ENCODE measurements at places on chromosomes 3 and 15.

DNA sequence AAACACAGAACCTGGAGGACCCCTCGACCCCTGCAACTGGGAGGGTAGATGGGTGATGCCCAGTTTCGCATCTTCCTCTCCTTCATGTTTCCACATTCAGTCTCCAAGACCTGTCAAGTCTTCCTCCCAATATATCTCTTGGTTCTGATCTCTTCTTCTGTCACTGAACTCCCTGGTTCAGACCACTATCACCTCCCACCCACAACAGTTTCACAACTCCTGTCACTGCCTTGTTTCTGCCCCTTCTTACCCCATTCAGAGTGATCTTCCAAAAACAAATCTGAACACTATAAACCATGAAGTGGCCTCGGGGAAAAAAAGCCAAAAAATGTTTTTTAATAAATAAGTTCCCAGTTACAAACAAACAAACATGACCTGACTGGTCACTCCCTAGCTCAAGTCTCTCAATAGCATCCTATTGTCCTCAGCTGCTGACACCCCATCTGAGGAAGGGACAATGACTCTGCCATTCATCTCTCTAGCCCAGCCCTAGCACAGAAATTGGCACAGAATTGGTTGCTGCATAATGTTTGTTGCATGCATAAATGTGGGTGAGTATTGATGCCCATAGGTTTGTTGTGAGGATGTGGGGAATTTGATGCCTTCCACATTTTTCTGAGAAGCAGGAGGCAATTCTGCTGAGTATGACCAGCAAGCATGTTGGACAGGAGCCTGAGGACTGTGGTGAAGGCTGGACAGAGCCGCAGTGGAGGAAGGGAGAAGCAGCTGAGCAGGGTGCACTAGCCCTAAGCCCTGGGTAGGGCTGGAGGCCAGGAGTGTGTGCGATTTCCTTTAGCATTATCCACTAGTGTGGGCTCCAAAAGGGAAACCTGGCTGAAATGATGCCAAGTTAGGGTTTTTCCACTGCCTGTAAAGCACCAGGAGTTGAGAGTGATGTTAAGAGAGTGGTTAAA is 12.2 kb upstream of the XYLB start:
- DNase-seq: no peak

DNA sequence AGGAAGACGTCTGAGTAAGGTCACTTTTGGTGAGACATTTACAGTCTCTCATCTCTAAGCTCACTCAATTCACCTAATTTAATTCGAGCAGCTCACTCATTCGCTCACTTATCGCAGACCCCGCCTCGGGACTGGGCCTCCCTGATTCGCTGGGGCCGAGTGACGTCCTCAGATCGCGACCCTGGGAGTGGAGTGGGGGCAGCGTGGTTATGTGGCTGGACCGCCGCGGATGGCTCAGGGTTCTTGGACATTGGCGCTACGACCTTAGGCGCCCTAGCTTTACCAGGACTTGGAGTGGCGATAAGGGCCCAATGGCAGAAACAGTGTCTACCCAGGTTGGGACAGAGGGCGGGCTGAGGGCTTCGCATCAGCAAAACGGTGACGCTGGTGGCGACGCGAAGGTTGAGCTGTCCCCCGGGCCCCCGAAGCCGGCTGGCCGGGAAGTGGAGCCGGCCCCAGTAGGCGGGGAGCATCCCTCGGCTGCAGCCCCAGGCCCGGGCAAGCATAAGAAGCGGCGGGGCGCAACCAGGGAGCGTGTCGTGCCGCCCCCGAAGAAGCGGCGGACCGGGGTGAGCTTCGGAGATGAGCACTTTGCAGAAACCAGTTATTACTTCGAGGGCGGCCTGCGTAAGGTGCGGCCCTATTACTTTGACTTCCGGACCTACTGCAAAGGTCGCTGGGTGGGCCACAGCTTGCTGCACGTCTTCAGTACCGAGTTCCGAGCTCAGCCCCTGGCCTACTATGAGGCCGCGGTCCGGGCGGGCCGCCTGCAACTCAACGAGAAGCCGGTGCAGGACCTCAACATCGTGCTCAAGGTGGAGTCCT is at the start of gene RPUSD2:
Gene RPUSD2 (plus strand): TSS at position 171 of the 825 bp plus-strand sequence. CDS start 39 bp downstream, at position 210.
- DNase-seq: peak; percentile 79

GRCh38 chr15:34365091-34365825 is 1.7 kb downstream of the LPCAT4 start:
- DNase-seq: no peak

DNA sequence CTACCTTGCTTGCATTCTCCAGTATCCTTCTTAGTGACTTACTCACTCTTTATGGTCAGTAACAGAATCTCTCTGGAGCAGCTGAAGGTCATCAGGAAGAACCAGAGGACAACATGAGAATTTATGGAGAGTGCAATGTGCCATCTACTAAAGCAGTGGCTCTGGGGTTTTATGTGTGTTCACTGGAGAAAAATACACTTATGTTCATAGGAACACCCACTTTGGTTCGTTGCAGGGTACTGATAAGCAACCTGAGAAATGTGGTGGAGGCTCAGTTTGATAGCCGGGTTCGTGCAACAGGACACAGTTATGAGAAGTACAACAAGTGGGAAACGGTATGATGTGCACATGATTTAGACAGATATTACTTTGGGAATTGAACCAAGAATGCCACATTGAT is 12.8 kb downstream of the CPB1 start:
- no peak for DNase-seq

GRCh38 chr3:25831578-25831977 is 41.7 kb downstream of the OXSM start:
- no peak for DNase-seq

DNA sequence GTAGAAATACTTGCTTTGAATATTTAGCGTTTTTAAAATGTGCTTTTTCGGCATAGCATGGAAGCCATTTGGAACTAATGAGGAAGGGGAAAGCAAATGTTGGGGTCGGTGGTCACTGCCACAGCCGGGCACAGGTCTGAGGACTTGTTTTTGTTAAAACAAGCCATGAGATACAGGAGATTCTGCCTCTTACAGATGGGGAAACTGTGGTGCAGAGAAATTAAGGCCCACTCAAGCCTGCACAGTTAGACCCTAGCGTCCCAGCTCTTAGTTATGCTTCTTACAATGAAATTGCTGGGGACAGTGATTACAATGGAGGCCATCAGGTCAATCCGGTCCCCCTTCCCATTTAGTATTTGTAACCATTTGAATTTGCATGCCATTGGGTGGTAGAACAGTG is 2.5 kb upstream of the GPR171 start:
- DNase-seq: no peak

- no peak for DNase-seq
These were observed 109.2 kb downstream of the EPHB1 start for GRCh38 chr3:134904241-134904771.

DNA sequence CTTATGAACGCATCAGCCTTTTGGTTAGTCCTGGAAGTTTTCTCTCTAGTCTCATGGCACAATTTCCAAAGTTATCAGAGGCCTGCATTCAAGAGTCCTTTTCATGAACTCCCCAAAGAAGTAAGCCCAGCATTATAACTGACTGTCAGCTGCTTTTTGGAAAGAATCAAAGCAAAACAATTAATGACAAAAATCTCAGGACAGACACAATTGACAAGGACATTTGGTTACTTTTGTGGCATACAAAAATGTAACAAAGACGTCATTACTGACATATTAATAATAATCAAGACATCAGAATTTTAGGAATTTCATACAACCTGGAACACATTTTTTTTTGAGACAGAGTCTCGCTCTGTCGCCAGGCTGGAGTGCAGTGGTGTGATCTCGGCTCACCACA is 21.2 kb downstream of the KATNBL1 start:
- DNase-seq: no peak

DNA sequence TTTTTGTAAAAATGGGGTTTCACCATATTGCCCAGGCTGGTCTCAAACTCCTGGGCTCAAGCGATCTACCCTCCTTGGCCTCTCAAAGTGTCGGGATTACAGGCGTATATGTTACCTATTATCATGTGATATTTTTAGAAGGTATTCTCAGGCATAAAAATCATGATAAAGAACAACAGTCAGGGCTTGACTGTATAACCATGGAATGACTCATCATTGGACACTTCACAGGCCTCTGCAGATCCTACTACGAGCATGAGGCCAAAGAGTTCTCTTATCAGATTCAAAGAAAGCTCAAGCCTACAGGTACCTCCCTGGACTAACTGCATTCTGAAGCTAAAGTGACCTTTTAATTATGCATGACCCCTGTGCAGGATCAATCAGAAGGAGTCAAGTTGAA is 91.7 kb upstream of the PRICKLE2 start:
- DNase-seq: peak; percentile 70

GRCh38 chr3:28935146-28935545 is 345.7 kb upstream of the RBMS3 start:
- no peak for DNase-seq

GRCh38 chr15:57532731-57533447 is 58.8 kb upstream of the MYZAP start:
- no peak for DNase-seq

DNA sequence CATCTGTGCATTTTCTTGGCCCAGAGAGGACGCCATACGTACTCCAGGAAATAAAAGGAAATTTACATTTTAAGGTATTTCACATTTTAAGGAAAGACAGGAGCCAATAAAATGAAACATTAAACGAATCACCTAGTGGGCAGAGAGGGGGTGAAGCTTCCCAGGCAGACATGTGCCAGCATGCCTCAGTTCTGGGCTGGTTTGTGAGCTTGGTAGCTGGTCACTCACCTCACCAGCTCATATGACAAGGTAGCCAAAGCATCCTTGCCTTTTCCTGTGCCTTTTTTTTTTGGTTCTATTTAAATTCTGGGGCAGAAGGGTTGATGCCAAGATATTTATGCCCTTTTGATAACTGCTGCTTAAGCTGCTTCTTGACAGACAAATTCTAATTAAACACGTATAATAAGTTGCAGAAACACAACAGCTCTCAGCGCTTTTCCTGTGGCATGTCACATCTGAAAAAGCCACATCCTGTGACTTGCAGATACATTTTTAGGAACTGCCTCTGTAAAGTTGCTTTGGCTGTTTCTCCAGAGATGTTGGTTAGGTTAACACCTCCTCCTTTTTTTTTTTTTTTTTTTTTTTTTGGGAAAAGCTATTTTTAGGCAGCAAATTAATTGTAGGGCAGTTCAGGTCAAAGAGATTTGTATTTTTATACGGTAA is 218.6 kb downstream of the PDCD6IP start:
- peak; percentile 32 for DNase-seq

DNA sequence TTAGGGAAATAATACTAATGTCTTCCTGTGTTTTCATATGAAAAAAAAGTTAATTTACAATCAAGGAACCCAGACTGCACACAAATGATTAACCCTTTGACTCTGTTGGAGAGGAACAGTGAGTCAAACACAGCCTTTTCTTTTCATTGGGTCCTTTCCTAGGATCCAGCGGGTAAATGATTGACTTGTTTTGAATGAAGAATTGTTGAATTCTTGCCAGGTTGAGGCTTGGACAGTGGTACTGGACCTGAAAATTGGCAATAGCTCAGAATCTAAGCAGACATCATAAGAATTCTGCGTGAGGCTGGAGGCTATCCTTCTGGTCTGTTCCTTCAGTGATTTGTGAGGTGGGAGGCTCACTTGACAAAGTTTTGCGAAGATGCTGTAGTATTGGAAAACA is 143.0 kb downstream of the RYR3 start:
- DNase-seq: no peak

DNA sequence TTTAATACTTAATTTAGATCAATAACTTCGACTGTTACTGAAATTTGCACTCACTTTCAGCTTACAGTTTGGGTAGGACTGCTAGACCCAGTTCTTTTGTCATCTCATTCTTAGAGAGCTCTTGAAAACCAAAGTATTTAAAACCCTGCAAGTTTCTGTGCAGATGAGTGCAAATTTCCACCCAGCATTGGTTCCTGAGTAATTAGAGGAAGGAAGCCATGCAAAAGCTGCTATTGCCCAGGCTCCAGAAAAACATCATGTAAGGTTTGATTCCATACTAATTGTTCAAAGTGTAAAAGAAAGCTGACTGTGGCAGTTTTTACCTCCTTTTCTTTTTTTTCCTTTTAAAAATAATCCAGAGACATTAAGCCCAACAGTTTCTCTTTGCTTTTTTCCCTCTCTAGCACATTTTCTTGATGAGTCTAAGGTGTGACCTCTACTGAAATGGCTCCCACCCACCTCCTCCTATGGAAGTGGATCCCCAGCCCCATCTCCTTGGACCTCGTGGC is 30.3 kb downstream of the ABHD2 start:
- no peak for DNase-seq

GRCh38 chr3:53597136-53597915 is 102.9 kb downstream of the CACNA1D start:
- DNase-seq: no peak

DNA sequence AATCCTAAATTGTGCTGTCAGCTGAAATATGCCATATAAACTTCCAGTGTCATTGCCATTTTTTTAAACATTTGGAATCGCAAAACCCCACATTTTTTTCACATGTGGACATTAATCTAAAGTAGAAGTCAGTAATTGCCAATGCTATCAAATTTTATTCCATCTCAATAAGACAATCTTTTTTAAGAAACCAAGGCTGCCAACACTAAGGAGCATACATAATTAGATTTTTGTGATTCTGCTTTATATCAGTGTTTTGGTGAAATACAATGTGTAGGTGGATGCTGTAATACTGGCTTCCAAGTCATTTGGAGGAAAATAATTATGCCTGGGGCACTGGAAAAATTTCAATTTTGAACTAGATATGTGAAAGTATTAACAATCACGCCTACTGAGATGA is 256.7 kb downstream of the ZPLD1 start:
- no peak for DNase-seq

- DNase-seq: no peak
These were observed 314.6 kb downstream of the GBE1 start for GRCh38 chr3:81446806-81447205.

DNA sequence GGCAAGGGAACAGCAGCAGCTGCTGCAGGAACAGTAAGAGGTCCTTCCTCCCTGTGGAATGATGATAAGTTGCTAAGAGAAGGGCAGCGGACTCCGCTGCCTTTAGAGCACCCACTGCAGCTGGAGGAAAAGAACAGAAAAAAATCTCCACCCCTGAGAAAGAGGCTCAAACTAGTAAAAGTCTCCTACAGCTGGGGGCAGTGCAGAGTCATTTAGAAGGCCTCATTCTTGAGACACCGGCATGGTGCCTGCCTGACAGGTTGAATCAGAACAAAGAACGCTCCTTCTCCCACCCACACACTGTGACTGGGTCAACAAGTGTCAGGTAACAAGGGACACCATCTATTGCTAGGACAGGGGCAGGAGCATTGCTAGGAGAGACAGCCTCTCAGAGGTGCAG is 188.4 kb downstream of the ABHD5 start:
- DNase-seq: no peak

DNA sequence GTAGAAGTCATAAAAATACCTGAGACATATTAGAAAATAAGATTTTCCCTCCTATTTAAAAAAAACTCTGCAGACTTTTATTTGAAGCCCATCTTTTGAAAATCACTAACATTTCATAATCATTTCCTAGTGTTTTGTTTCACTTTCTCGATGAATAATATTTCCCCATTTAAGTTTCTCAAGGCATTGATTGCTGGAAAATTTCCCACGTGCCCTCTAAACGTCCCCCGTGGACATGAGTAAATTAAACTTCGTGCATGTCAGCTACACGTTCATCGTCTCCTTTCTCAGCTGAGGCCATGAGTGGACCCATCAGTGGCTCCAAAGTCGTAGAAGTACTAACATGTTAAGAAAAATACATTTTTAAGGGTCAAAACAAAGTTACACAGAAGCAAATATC is 2.0 kb upstream of the TM2D3 start:
- DNase-seq: no peak

- DNase-seq: no peak
These were observed 202.7 kb downstream of the EDEM1 start for GRCh38 chr3:5390221-5390620.

GRCh38 chr3:186299327-186299726 is 62.7 kb downstream of the DGKG start:
- no peak for DNase-seq
